Neuronal stem cell (in vitro differentiated cells): ENCODE measurements at places on chromosomes 6 and 20.

DNA sequence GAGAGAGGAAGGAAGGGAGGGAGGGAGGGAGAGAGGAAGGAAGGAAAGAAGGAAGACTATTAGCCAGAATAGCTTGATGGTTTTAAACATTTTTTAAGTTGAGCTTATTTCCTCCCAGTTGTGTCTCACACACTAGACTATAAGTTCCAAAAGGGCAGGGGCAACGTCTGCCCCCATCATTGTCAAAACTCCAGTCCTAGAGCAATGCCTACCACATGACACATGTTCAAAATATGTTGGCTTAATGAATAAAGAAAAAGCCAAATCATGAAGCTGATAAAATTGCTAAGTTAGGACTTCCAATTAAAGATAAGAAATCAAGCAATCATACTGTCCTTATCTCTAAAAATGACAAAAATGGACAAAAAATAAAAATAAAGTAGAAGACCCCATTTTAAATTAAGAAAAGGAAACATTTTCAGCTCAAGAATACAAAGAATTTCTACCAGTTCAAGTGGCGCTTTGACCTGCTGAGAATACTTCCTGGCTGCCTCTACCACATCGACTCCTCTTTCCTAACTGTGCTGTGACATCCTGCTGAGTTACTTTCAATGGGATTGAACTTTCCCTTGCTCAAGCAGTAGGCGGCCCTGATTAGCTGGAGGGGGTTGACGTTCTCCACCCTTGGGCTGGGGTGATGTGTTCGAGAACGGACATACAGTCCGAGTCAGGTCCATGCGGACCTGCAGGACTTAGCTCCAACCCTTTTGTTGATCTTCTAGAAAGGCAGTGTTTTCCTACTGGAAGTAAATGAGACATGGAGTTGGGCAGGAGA, 283.9 kb upstream of the FOXQ1 start:
- DNase-seq, result no peak

- DNase-seq, result no peak
Measured at GRCh38 chr20:24781418-24781980, 167.6 kb upstream of the CST7 start.

- DNase-seq, result no peak
Measured at GRCh38 chr6:17884498-17885478, 102.6 kb downstream of the KIF13A start.

GRCh38 chr6:136425793-136426192, 124.4 kb downstream of the MAP7 start:
- no peak for DNase-seq

DNA sequence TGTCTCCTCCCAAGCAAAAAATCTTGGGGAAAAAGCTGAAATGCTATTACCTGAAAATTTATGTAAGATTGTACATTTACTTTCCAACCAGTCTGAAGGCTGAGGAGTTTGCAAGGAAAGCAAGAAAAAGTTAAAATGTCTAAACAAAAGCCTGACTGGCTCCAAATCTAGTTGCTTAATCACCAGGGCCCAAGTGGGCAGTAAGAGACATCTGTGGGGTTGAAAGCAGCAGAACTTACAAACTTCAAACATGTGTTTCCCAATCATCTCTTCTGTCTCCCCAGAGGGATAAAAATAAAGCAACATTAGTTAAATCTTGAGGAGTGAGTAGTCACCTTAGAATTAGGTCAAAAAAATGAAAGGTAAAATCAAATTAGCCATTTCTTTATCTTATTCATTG, 98.6 kb downstream of the OGFRL1 start:
- no peak for DNase-seq
